Type B pancreatic cell (in vitro differentiated cells): ENCODE measurements at places on chromosomes 4 and X.

DNA sequence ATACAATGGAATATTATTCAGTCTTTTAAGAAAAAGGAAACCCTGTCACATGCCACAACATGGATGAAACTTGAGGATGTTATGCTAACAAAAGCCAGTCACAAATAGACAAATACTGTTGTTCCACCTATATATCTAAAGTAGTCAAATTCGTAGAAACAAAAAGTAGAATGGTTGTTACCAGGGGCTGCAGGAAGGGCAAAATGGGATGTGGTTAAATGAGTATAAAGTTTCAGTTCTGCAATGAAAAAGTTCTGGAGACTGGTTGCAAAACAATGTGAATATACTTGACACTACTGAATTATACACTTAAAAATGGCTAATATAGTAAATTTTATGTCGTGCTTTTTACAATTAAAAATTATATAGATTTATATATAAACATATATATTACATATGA, 12.2 kb downstream of the SPOCK3 start:
- DNase-seq = no peak

- no peak for DNase-seq
These were observed 286.9 kb downstream of the KCTD8 start for GRCh38 chr4:44161756-44162155.

DNA sequence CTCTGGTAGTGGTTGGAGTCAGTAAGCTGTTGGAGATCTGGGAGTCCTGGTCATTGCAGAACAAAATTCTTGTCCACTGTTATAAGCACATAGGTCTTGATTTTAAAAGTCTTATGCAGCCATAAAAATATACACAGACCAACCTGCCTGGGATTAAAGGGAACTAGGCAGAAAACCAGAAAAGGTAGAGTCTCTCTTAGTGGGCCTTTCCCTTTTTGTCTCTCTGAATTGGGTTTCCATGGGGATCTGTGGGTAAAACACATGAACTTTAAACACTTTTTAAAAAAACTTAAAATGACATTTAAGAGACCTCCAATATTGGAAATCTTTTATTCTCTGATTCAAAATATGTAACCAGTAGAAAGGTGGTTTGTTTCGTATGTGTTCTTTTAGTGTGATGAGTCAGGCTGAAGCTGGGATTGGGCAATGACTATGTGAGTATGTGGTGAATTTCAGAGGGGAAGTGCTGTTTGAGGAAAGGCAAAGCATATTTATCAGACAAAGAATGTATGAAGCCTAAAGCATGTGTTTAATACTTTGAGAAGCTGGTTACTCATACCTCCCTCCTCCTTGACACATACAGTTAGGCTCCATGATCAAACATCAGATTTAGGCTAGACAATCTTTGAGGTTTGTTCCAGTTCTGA, 29.6 kb downstream of the SLC16A2 start:
- DNase-seq = no peak

- no peak for DNase-seq
These were observed 227.1 kb downstream of the SH2D1A start for GRCh38 chrX:124573468-124573867.

DNA sequence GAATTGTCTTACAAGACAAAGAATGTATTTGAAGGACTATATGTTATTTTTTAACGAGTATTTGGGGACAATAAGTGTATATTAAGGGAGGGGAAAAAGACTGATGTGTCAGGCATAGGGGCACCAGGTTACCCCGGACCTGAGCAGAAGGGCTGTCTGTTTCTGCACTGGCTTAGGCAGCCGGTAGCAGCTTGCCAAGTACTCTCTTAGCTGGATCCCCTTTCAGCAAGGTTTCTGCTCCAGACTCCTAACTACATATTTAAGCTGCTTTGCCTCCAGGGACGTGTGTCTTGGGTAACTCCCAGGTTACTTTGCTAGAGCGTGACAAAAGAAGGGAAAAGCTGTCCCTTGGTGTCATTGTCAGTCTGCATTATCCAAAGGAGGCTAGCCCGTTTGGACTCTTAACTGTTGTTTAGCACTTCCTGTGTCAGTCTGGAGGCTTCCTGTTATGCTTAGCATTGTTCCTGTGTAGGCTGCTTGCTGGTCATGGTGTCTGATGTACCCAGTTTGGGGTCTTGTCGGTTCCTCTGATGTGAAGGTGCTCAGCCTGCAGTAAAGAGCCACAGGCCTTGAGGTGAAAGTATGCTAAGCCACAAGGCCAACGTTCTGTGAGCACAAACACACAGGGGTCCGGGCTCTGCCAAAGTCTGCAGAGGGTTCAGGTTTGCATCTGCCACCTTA, 11.6 kb downstream of the CXCR3 start:
- no peak for DNase-seq

- DNase-seq = no peak
These were observed 228.0 kb downstream of the APBB2 start for GRCh38 chr4:40986375-40986774.

GRCh38 chr4:163865010-163865409, 370.5 kb downstream of the TMA16 start:
- DNase-seq = no peak

GRCh38 chrX:97322401-97322800, 438.7 kb downstream of the RPA4 start:
- DNase-seq = no peak

DNA sequence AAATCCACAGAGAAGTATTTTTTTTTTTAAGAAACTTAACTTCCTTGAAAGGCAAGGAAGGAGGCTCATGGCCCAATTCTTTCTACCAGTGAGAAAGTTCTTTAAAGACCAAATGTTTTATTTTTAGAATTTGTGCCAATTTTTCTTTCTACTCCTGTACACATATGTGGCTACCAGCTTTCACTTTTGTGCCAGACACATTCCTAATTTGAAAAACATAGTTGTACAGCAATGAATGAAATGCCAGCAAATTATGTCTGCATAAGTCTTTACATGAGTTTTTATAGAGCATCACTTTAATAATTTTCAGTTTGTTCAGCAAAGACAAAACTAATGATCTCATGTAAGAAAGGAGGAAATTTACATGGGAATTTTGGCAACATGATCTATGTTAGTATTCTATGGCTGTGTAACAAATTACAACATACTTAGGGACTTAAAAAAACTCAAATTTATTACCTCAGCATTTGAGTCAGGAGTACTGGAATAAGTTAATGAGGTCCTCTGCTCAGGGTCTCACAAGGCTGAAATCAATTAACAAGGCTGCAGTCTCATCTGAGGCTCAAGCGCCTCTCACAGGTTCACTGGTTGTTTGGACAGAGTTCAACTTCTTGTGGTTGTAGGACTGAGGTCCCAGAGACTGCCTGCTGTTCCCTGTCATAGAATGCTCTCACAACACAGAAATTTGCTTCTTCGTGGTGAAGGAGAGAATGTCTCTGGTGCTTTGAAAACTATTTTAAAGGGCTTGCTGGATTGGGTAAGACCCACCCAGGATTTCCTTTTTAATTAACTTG, 678.2 kb upstream of the FAM241A start:
- no peak for DNase-seq

DNA sequence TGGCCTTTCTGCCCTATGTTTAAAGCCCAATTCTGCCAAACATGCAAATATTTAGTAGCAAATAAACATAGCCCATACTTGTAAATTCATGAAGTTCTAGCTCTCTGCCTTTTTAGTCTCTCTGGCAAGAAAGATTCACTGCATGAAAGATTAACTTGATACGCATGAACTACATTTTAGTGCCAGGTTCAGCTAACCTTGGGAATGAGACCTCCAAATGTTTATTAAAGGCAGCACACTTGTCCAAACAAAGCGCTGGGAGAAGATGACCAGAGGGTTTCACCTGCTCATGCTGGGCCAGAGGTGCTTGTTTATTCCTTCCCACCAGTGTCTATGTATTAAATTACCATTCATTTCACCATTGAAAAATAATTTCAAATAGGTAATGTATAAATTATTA, 44.5 kb upstream of the IL1RAPL1 start:
- DNase-seq = no peak

DNA sequence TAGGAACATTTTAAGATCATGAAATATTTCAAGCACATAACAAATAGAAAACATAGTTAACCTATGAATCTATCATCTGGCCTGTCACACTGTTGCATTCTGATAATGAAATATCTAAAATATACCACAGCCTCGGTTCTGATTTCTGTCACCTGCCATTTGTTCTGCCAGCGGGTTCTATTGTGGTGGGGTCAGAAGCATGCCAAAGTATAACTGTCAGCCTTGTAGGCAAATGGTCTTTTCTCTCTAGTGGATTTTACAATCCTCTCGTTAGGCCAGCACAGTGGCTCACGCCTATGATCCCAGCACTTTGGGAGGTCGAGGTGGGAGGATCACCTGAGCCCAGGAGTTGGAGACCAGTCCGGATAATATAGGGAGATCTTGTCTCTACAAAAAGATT, 47.9 kb downstream of the HTRA3 start:
- DNase-seq = no peak

GRCh38 chr4:83929550-83929949, 393.6 kb downstream of the GPAT3 start:
- no peak for DNase-seq

- no peak for DNase-seq
These were observed 2.9 kb upstream of the UCP1 start for GRCh38 chr4:140571620-140572019.

GRCh38 chrX:20418379-20419150, 151.9 kb upstream of the RPS6KA3 start:
- no peak for DNase-seq

DNA sequence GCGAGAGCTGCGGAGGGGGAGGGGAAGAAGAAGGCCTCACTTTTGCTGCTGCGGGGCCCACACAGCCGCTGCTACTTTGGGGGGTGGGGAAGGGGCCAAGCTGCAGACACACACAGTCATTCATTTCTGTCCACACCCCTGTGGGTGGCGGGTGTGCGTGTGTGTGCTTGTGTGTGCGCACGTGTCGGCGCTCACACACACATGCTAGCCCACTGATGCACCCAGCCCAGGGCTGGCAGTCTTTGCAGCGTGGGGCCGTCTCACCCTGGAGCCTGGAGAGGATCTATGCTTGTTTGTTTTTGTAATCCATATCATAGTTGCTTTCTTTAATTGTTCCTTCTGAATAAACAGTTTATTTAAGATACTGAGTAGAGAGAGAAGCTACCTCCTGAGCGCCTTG, 4.0 kb downstream of the DUSP9 start:
- DNase-seq = no peak

DNA sequence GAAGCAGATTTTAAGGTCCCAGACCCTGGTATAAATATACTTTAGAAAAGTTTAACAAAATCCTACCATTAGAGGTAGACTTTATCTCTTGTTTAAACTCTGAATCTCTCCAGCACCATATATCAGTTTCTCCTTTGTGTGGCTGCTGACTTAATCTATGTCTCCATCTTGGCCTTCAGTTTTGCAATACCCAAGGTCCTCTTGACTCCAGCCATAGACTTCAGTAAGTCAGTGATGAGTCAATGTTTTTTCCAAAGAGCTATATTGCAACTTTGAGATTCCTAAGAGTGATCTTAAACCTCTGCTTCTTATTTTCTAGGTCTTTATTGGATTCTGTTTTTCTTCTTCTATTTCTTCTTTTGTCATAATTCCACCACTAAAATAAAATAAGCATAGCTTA, 50.8 kb upstream of the ADGRL3 start:
- DNase-seq = no peak

DNA sequence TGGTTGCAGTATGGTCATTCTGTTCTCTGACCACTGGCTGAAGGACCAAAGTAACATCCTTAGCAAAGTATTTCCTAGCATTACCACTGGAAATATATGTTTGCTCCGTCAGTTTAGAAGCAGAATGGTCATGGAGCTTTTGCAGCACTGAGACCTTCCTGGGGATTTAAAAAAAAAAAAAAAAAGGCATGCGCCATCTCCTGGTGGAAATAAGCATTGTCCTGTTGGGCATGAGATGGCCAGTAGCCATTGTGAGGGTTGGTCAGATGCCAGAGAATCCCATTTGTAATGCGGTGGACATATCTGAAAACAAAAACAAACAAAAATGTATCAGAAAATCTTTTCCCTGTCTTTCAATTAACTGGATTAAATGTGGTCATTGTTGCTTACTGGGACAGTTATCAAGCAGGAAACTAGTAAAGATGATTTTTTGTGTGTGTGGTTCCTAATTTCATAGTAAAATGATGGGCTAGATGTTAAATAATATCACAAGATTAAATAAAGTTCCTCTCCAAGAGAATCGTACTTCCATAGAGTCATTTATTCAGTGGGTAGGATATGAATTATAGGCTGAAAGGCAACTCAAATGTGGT, 139.6 kb downstream of the SOWAHB start:
- DNase-seq = no peak

DNA sequence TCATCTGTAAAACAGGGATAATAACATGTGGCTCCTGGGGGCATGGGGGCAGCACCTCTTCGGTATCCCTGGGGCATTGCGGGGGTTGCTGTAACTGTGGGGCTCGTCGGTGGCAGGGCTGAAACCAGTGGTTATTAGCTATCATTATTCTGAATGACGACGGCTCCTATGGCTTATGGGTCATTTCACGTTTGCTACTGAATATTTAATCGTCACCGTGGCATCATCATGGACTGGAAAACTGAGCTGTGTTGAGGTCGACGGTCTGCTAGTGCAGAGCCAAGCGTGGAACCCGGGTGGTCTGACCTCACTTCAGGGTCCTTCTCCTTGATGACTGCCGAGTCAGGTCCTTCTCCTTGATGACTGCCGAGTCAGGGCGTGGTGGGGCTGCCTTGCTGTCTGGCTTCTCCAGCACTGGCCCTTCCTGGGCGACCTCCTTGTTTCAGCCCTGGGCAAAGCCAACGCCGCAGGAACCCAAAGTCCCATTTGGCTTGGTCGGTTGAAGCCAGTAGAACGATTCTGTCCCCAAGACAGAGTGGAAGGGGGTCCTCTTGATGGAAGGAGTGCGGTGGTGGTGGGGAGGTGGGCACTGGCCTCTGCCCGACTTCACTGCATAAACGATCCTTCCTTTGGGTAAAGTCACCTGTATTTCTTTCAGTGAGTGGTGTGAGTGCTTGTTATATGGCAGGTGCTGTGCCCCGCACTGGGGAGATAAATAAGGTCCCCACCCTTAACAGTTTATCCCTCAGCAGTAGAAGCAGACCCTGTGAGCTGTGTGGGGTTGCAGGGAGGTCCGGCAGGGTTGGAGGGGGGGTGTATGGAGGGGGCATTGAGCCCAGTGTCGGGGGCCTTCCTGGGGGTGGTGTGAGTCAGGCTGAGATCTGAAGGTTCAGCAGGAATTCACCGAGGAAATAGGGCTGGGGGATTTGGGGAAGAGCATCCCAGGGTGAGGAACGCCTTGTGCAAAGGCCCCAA, 40.8 kb downstream of the PSAPL1 start:
- peak; percentile 65 for DNase-seq

DNA sequence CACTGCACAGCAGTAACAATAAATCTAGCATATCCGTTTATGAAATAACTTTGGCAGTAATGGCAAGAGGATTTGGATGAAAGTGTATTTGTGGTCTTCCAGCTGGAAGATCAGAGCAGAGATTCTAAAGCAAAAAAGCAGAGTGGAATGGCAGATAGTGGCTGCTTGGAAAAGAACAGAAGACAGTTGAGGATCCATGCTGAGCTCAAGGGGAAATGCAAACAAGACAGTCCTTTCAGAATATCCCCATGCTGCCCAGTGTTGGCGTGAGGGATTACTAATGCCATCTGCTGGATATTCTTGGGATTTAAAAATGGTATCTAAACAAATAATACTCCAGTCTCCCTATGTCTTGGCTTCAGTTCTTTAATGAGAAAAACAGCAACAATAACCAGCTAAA, 629.1 kb upstream of the ATOH1 start:
- no peak for DNase-seq
